ENCODE measurements at places on chromosomes 13 and 19. TPM values are rescaled to one million over a fixed set of nuclear protein-coding genes. Genes with fewer than 3 reads are reported as not detected.

Gene FREM2
- total RNA-seq = 69.3 TPM

Gene MUC16
- total RNA-seq = 0.06 TPM

Gene KLK3
- not detected for total RNA-seq

Gene POU2F2
- total RNA-seq = 0.70 TPM

Gene PSG2
- not detected for total RNA-seq

Gene CRTC1
- 10.2 TPM for total RNA-seq

Gene ZNF471
- total RNA-seq = 9.3 TPM

Gene PALM
- total RNA-seq = 74.6 TPM

Gene KANK2
- 170 TPM for total RNA-seq

Measured in metanephros (tissue), 2 donors.